ENCODE measurements at places on chromosomes 1 and 21.

GRCh38 chr21:17925899-17926298 is 106.7 kb upstream of the C21orf91 start:
- DNase-seq, result no peak

DNA sequence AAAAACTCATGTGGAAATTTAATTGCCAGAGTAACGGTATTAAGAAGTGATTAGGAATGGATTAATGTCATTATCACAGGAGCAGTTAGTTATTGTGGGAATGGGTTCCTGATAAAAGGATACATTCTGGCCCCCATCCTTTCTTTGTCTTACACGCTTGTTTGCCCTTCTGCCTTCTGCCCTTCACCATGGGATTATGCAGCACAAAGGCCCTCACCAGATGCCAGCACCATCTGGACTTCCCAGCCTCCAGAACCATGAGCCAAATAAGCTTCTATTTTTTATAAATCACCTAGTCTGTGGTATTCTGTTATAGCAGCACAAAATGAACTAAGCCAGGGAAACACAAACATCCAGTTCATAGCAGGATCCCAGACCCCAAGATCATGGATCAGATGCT is 33.9 kb upstream of the POU2F1 start:
- no peak for DNase-seq

- DNase-seq, result no peak
Observed at GRCh38 chr1:23957096-23957495, 2.5 kb upstream of the PNRC2 start.

GRCh38 chr1:33610864-33611455 is 138.5 kb downstream of the ZSCAN20 start:
- DNase-seq, result no peak

DNA sequence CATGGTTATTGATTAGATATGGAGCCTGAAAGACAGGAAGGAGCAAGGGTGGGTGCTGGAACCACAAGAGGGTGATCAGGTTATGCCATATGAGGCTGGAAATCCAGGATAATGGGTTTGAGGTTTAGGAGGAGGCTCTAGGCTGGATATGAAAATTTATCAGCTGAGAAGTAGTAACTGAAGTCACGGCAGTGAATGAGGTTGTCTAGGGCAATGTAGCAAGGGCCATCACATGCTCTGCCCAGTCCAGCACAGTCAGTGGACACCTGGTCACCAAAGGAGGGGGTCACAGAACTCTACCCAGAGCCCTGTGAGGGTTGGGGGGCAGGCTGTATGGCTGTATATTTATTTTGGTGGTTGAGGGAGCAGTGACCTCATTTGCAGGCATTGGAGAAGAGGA is 10.5 kb upstream of the TMEM61 start:
- no peak for DNase-seq

DNA sequence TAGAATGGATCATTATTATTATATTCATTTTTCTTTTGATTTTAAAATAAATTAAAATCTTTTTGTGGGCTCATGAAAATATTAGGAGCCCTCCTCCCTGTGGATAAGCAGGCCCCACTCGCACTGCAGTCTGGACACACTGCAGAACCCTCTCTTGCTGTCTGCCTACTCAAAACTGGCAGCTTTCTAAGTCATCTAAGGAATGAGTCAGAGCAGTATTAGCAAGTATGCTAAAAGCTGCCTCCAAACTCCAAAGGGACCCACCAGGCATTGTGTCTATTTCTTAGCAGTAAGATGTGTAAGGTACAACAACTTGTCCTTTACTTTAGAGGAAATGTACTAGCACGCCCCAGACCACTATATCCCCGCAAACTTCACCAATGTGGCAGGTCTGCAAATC is 108.8 kb downstream of the SYF2 start:
- no peak for DNase-seq

GRCh38 chr1:177948336-177948972 is 21.4 kb downstream of the SEC16B start:
- no peak for DNase-seq

- DNase-seq, result no peak
Observed at GRCh38 chr1:191963781-191964455, 194.3 kb upstream of the RGS18 start.

- DNase-seq, result no peak
Observed at GRCh38 chr1:192080684-192081083, 77.6 kb upstream of the RGS18 start.

- peak; percentile 16 for DNase-seq
Observed at GRCh38 chr1:16960560-16961296, 19.7 kb downstream of the MFAP2 start.

- DNase-seq, result no peak
Observed at GRCh38 chr1:172900376-172900997, 150.3 kb downstream of the TNFSF18 start.

DNA sequence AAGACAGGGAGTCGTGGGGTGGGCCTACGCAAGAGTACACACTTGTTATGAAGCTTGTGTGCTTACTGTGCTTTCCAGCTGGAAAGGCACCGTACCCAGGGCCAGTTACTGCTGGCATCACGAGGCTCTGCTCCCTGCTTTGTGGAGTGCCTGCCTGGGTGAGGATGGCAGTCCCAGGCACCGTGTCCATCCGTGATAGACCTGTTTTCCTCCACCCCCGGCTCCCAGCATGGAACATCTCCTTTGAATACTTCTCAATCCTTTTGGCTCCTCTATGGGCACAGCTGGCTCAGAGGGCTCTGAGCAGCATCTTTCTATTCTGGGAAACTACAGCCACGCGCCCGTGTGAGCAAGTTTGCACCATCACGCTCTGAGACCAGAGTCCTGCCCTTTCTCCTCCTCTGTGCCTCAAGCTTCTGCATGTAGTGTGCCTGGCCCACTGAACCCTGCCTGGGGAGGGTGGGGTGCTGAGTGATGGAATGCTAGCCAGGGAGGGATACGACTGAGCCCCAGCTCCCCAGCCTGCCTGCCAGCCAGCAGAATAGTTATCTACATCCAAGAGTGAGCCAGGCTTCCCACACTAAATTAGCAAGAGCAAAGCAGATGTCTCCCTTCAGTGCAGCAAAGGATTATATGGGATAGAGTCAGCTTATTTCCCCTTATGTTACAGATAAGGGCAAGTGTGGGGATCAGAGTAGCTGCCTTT is 7.1 kb upstream of the TNR start:
- no peak for DNase-seq
